ENCODE measurements at places on chromosomes 13 and 19.

DNA sequence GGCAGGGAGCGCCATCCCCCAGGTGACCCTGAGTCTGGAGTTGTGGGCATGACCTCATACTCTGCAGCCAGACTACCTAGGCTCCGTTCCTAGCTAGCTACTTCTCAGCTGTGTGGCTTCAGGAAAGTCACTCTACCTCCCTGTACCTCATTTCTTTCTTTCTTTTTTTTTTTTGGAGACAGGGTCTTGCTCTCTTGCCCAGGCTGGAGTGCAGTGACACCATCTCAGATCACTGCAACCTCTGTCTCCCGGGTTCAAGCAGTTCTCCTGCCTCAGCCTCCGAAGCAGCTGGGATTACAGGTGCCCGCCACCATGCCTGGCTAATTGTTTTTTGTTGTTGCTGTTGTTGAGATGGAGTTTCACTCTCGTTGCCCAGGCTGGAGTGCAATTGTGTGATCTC lies 15.0 kb downstream of the PLIN3 start:
- no peak for DNase-seq

GRCh38 chr19:57675881-57676280 lies 5.9 kb upstream of the ZNF551 start:
- no peak for DNase-seq

DNA sequence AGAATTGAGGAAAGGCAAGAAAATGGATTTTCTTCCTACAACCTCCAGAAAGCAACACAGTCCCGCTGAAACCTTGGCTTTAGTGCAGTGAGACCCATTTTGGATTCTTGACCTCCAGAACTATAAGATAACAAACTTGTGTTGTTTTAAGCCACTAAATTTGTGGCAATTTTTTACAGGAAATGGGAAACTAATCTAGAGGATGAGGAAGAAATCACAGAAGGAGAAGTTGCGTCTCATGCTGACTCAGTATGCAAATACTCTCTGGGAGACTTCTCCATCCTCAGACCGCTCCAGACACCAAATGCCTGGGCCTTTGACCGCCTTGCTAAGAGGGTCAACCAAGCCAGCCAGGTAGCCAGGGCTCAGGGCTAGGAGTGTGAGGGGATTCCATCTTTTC lies 13.1 kb upstream of the CEACAM16 start:
- no peak for DNase-seq

DNA sequence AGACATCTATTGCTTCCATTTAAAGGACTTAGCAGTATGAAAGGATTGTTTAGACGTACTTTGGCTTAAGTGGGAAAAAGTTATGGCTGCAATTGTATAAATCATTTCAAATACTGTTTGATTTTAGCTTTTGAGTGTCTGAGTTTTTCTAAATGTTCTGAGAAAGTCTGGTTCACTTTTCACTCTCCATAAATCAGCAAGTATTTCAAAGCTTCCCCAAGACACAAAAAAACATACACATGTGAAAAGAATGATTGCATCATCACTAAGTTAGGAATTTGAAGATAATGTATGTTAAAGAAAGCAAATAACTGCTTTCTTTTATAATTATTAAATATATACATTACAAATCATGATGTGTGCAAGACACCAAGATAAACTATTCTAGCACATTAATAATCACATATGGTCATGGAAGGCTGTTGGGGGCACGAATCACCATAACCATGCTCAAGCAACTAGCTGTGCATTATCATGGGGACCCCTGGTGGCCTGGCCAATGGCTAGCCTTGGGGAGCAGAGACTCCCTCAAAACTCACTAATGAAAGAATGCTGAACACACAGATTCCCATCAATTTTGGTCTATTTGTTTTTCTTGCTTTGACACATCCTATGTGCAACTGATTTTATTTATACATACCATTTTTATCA lies 111.1 kb downstream of the MIPEP start:
- no peak for DNase-seq

Measured in urothelium cell line (cell line).